Thoracic aorta endothelial cell (primary cell): ENCODE measurements at places on chromosomes 6 and 20. TPM values are rescaled to one million over a fixed set of nuclear protein-coding genes. Genes with fewer than 3 reads are reported as not detected.

Gene CSE1L
- 278 and 308 TPM in 2 replicates for total RNA-seq

Gene SERPINB6
- 130 and 137 TPM in 2 replicates for total RNA-seq

Gene ENPP4
- total RNA-seq = 17.0 and 25.8 TPM in 2 replicates

Gene FAM184A
- total RNA-seq = 0.66 and 1.1 TPM in 2 replicates

Gene FILIP1
- total RNA-seq = 6.5 and 7.9 TPM in 2 replicates

Gene CST2
- total RNA-seq = not detected in 2 replicates

Gene FAM83C
- total RNA-seq = not detected in 2 replicates

Gene RPS6KA2
- total RNA-seq = 90.3 and 107 TPM in 2 replicates

Gene GSTA3
- not detected in 2 replicates for total RNA-seq

Gene HECA
- 27.3 and 36.8 TPM in 2 replicates for total RNA-seq

Gene NR2E1
- not detected in 2 replicates for total RNA-seq

Gene TSPO2
- total RNA-seq = not detected in 2 replicates

Gene METTL24
- total RNA-seq = not detected in 2 replicates
